ENCODE measurements at places on chromosomes 12 and 14.

GRCh38 chr12:117904051-117904450 lies 64.7 kb downstream of the KSR2 start:
- no peak for DNase-seq

DNA sequence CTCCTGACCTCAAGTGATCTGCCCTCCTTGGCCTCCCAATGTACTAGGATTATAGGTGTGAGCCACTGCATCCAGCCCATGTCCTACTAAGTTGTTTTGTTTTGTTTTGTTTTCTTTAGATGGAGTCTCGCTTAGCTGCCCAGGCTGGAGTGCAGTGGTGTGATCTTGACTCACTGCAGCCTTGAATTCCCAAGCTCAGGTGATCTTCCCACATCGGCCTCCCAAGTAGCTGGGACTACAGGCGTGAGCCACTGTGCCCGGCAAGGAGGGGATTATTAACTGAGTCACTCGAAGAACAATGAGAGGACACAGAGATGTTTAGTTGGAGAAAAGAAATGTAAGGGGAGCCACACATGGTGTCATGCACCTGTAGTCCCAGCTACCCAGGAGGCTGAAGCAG lies 18.0 kb upstream of the ERBB3 start:
- DNase-seq: no peak

DNA sequence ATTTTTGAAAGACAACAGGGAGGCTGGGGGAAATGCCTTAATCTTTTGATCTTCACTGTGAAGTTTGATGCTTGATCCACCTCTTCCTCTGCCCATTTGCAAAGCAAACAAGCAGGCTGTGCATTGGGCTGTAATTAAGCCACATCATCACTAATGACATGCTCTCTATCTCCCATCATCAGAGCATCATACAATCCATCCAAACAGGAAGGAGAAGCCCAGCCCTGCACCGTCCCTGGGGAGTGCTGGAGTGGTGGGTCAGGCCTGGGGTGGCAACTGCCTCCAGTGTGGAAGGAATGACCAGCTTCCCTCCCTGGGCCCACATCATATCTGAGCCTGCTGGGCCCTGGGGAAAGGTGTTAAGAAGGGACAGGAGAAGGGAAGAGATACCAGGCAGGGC lies 6.9 kb upstream of the KRT74 start:
- no peak for DNase-seq

- no peak for DNase-seq
These were observed 5.1 kb upstream of the DYNC1H1 start for GRCh38 chr14:101959277-101959676.

- no peak for DNase-seq
These were observed 4.6 kb downstream of the RND1 start for GRCh38 chr12:48861111-48861510.

DNA sequence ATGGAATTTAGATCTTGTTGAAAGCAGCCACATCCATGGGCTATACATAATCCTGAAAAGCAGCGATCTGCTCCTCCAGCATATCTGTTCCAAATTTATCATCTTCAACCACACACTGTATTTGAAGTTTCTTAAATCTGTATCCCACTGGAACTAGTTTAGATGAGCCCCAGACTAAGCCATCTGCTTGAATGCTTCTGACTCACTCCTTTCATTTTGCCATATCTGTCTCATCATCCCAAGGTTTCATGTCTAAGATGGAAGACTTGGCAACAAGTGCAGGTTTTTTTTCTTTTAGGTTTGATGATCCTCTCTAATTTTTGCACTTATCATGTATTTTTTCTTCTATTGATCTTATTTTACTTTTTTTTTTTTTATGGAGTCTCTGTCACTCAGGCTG lies 54.4 kb upstream of the TMEM263 start:
- DNase-seq: no peak

GRCh38 chr14:35366056-35366451 lies 38.5 kb downstream of the NFKBIA start:
- DNase-seq: no peak

DNA sequence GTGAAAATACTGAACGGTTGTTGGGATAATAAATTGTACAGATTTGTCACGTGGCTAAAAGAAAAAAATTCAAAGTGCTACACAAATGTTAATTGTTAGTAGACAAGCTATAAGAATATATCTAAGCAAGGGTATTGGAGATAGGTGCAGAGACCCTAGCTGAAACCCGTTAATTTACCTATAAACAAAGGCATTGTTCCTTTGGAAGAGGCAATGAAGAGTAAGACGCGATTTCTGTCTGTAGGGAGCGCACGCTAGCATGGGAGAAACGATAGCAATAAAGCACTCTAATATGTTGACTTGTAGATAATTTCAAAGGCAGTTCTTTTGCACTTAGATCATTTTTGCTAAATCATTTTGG lies 565 bp downstream of the CCDC77 start:
- DNase-seq: no peak

GRCh38 chr12:88153959-88154358 lies 11.9 kb downstream of the TMTC3 start:
- no peak for DNase-seq

- no peak for DNase-seq
These were observed 13.7 kb downstream of the P2RX4 start for GRCh38 chr12:121223292-121224285.

DNA sequence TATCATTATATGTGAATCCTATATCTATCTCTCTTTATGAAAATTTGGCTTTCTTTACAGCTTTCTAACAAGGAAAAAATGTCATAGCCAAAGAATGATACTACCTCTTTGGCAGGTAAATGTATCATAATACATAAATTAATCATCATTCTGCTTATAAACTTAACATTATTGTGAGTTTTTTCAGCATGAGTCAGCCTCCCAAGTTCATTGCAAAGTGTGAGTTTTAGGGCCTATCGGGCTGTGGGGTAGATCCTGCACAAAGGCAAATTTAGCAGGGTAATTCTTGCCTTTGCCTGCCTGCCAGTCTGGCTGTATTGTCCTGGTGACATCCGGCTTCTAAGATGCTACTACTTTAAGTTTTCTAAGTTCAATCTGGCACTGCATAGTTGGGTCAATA lies 412.6 kb downstream of the MDGA2 start:
- no peak for DNase-seq

- no peak for DNase-seq
These were observed 13.8 kb downstream of the TSPAN9 start for GRCh38 chr12:3091038-3091319.

- no peak for DNase-seq
These were observed 19.2 kb upstream of the BTBD6 start for GRCh38 chr14:105229099-105229655.

DNA sequence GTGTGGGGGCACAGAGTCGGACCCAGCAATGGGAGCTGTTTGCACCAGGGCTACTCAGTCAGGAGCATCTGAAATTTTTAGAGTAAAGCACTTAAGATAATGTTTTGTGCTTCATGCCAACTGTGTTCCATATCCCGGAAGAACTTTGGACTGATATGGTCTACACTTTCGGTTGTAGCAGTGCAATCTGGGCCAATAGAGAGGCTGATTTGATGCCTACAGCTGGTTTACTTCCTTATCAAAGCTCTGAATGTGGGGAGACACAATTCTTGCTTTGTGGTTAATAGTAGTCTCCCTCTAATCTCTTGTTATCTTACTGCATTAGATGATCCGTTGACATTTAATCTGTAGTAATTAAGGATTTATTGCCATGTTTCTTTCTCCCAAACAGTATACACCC lies 7.8 kb upstream of the VDR start:
- DNase-seq: no peak

DNA sequence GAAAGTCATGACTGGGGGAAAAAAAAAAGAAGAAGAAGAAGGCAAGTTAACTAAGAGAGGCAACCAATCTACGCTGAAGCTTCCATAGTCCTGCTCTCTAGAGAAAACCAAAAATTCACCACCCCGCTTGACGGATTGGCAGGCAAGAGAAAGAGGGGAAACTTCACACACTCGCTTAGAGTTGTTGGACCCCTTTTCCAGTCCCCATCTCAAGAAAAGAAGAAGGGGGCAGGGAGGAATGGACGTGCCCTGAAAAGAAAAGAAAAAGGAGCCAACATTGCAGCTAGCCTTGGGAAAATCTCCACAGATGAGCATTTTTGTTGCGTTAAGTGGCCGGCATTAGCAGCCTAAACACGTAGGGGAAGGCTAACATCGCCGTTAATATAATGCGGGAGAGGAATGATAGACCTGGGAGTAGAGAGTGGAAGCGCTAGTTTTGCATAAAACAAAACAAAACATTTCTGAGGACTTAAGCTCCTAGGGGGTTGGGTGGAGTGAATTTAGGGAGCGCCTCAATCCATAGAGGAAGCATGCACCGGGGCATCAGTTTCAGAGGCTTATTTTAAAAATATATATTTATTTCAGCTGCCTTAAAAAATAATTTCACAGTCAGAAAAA lies 11.3 kb upstream of the FOXG1 start:
- DNase-seq: no peak

GRCh38 chr14:96625426-96625985 lies 123.3 kb downstream of the PAPOLA start:
- DNase-seq: no peak

- no peak for DNase-seq
These were observed 36.0 kb downstream of the GPHN start for GRCh38 chr14:66543996-66544395.

GRCh38 chr12:104553421-104553820 lies 96.7 kb downstream of the CHST11 start:
- no peak for DNase-seq

DNA sequence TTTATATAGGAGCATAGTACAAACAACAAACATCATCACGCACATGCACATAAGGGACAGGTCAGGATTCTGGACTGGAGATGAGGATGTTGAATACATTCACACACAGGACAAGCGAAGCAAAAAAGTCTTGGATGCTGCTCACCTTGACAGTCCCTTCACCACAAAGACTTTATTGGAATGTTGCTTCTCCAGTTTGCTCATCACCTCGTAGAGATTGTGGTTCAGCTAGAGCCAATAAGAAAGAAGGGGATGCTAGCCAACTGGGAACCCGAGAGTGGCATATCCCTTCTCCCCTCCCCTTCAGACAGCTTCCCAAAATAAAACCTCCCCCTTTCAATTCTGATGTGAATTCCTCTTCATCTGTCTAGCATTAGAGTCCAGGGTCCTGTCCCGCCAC lies 25.4 kb upstream of the SMAGP start:
- no peak for DNase-seq

GRCh38 chr12:48175613-48176416 lies 7.6 kb upstream of the CCDC184 start:
- DNase-seq: no peak

DNA sequence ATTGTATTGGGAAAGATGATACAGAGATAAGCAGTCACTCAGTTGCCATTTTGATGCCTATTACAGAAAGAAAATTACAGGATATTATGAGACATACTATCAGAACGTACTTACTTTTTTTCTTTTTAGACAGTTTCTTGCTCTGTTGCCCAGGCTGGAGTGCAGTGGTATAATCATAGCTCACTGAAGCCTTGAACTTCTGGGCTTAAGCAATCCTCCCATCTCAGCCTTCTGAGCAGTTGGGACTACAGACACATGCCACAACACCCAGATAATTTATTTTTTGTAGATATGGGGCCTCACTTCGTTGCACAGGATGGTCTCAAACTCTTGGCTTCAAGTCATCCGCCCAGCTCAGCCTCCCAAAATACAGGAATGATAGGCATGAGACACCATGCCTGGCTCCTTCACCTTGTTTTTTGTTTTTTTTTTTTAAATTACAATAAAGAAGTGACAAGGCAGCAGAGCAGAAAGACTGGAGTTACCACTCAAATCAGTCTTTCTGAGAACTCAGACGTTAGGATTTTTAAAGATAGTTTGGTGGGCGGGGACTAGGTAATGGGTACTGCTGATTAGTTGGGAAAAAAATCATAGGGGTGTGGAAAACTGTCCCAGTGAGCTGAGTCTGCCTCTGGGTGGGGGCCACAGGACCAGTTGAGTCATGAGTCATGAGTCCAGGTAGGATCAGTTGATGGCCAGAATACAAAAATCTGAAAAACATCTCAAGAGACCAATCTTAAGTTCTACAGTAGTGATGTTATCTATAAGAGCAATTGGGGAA lies 11.5 kb upstream of the CPM start:
- no peak for DNase-seq

GRCh38 chr12:111780615-111781014 lies 13.9 kb downstream of the ALDH2 start:
- no peak for DNase-seq

DNA sequence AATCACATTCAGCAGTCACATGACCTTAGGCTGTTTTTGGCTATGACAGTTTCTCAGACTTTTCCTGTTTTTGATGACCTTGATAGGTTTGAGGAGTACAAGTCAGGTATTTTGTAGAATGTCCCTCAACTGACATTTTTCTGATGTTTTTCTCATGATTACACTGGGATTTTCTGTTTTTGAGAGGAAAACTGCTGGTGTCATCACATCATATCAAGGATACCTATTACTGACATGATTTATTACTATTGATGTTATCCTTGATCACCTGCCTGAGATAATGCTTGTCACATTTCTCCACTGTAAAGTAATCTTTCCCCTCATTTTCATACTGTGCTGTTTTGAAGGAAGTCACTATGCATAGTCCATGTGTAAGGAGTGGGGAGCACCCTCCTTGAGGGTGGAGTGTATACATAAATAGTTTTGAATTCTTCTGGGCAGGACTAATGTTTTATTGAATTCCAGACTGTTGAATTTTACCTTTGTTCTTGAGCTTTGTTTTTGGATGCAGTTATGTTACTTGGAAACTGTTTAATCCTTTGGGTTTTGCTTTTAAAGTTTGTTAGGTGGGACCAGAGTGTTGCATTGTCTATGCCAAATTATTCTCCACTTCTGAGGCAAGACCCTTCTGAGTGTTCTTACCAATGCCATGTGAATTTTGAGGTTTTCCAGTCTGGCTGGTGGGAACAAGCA lies 444.5 kb upstream of the FAR2 start:
- no peak for DNase-seq

GRCh38 chr12:75236206-75236605 lies 26.6 kb upstream of the KCNC2 start:
- no peak for DNase-seq

DNA sequence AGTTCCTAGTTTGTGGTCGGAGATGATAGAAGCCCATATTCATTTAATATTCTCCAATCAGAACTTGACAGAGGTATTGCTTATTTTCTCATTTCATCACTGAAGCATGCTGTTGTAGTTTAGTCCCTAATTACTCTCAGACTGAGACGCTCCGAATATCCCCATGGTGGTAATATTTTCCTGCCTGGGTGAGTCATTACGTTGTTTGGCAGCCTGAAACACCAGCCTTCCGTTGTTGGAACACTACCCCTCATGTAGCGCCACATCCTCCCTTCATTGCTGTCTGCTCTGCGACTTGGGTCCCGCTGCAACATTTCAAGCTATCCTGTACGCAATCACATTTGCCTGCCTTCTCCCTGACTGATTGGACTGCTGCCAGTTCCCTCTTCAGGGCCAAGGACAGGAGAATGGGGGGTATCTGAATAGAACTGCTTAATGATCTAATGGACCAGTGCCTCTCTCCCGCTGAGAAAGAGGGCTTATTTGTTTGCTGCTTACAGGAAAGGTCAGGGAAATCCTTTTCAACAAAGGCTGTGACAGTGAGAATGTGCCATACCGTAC lies 369.1 kb downstream of the NPAS3 start:
- DNase-seq: no peak

GRCh38 chr14:93941293-93941910 lies 14.3 kb downstream of the FAM181A start:
- no peak for DNase-seq

- no peak for DNase-seq
These were observed 262.0 kb downstream of the MED13L start for GRCh38 chr12:116015525-116015924.

Data from stimulated activated CD8-positive, alpha-beta memory T cell treated with anti-CD3 and anti-CD28 coated beads, Interleukin-4, amount 100 ng/mL, for 24 hours (primary cell).